Islet precursor cell (in vitro differentiated cells): ENCODE measurements at places on chromosomes 13 and 19.

GRCh38 chr13:93976528-93976927 lies 503.0 kb downstream of the DCT start:
- no peak for DNase-seq

- DNase-seq = no peak
Observed at GRCh38 chr13:106314417-106314816, 221.0 kb downstream of the EFNB2 start.

DNA sequence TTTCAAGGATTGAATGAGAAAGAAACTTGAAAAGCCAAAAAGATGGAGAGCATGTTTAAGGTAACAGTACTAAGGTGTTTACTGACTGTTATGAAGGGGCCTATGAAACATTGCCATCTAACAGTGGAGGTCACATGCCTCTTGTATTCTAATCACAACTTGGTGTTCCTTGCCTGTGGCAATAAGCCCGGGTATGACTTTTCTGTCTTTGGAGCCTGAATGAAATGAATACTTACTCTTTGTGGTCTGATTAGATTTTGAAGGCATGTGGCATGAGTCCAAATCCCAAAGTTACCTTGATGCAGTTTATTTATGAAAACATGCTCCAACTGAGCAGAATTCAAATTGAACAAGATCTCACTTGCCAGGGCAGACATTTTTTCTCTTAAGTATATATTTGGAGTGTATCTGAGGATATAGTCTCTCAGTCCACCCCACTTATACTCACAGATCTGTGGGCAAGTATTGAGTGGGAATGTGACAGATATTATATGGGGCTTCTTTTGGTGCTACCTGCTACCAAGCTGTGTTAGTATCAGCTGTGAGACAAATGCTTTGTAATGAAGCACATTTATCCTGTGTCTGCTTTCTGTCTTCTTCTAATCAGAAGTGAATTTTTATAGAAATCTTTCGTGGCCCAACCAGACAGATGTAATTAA lies 67.5 kb downstream of the B3GLCT start:
- DNase-seq = no peak

- no peak for DNase-seq
Observed at GRCh38 chr13:45109102-45109720, 11.1 kb upstream of the GTF2F2 start.

GRCh38 chr13:76741046-76741445 lies 145.2 kb downstream of the KCTD12 start:
- no peak for DNase-seq

- DNase-seq = no peak
Observed at GRCh38 chr19:3133793-3134116, 2.1 kb upstream of the GNA15 start.

DNA sequence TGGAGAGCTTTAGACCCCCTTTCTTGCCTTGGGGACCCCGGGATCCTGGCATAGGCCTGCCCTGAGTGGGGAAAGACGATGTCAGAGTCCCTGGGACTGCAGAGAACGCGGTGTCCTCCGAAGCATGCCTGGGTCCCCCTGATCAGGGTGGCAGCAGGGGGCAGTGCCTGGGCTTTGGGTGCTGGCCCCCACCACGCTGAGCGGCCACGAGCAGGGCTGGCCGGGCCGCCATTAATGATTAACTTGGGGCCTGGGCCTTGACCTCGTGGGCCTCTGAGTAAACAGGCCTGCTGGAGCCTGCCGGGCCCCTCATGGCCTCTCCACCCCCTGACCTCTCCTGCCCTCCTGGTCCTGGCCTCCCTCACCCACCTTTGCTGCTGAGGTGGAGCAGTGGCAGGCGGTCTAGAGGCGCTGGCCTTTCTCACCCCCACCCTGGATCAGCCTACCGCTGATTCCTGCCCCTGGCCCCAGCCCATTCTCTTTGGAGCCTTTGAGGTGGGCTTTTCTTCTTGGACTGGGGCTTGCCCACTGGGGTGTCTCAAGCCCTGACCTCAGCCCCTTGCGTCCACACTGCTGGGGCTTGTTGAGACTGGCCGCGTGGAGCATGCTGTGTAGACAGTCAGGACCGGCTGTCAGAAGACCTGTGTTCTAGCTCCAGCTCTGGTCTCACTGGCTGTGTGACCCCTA lies 26.3 kb downstream of the CEBPA start:
- no peak for DNase-seq

DNA sequence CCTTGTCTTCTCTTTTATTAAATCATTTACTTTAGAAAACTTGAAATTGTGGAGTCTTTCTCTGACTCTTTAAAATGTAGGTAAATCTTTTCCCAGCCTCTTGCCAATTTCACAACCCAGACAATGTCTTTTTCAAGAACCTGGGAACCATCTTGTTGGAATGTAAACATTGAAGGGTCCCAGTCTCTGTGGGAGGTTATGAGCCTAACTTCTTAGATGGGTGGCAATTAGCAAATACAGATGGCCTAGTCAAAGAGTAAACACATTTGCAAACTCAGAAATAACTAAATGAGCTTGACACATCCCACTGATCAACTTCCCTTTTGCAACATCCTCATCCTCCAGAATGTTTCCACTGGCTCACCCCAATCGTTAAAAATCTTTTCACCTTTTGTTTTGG lies 721.0 kb downstream of the PCDH9 start:
- no peak for DNase-seq

- no peak for DNase-seq
Observed at GRCh38 chr19:53782698-53783097, 41.4 kb downstream of the NLRP12 start.

DNA sequence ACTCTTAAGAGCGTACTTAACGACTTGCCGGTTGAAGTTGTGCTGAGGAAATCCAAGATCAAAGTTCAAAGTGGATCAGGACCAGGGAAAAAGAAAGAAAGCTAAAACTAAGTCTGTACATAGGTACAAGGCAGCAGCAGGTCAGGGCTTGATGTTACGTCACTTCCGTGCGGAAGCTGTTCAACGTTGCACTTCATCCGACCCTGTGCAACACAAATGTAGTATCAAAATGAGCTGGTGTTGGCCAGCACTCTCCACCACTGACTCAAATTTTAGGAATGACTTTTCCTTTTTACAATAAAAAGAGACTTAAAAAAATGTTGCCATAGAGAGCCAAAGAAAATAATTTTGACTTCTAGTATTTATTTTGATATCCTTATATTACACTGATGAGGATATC lies 1315.4 kb downstream of the EFNB2 start:
- DNase-seq = no peak

DNA sequence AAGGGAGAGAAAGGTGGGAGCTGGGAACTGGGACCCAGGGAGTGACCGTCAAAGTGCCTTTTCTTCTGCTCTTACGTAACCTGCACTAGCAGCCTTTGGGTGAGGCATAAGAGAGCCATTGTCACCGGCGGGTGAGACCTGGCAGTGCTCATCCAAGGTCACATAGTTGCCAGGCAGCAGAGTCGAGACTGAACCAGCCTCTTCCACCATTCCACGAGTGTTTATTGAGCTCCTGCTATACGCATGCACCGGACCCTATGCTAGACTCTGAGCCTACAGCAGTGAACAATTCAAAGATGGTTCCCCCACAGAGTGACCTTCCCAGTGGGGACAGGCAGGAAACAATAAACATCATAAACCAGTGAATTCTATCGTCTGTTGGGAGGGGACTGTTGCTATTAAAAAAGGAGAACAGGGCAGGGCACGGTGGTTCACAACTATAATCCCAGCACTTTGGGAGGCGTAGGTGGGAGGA lies 18.6 kb upstream of the STRN4 start:
- DNase-seq = no peak

- DNase-seq = no peak
Observed at GRCh38 chr19:24060687-24061356, 26.2 kb upstream of the ZNF254 start.

DNA sequence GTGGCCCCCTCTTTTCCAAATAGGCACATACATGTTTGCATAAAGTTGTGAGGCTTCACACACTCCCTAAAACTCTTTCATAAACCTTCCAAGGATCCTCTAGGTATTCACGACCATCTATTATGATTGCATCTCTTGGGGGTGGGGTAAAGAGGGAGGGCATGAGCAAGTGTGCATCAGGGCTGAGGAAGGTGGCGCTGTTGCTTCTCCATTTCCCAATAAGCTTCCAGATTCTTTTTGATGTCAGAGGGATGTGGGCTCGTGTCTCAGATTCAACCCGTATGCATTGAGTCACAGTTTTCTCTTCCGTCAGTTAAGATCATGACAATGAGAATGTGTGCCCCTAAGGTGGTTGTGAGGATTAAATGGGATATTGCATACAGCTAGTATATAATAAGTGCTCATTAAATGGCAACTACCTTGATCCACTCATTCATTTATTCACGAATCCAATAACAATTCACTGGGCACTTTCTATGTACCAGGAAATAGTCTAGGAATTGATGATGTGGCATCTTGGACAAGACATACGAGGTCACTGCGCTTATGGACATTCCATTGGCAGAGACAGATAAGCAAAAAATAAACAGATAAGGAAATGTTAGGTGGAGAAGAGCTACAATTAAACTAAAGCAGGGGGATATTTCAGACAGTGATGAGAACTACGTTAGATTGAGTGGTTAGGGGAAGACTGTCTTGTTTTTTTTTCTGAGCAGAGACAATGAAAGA lies 10.3 kb downstream of the CYP2B6 start:
- DNase-seq = no peak

GRCh38 chr13:40981361-40981760 lies 37.8 kb downstream of the ELF1 start:
- DNase-seq = no peak

GRCh38 chr19:3665681-3666544 lies 34.4 kb downstream of the PIP5K1C start:
- peak; percentile 76 for DNase-seq

- no peak for DNase-seq
Observed at GRCh38 chr13:99813336-99814095, 158.1 kb downstream of the ZIC5 start.

- DNase-seq = no peak
Observed at GRCh38 chr19:11384778-11385129, 640 bp upstream of the EPOR start.
